Calu3 (cell line): ENCODE measurements at places on chromosomes 7 and 10. TPM values are rescaled to one million over a fixed set of nuclear protein-coding genes. Genes with fewer than 3 reads are reported as not detected.
A peak's percentile ranks its signal among the peaks of the same experiment; 100 is the strongest.

CHST15 gene
- 18.3 and 19.3 TPM in 2 replicates for total RNA-seq

ATOH7 gene
- total RNA-seq = not detected in 2 replicates

PRSS2 gene
- total RNA-seq = 0.64 TPM in 1 of 2 replicates, not detected in the other

GBX1 gene
- total RNA-seq = not detected in 2 replicates

ELOVL3 gene
- total RNA-seq = 0.27 and 0.35 TPM in 2 replicates

PRSS1 gene
- total RNA-seq = 12.4 and 16.8 TPM in 2 replicates

UTF1 gene
- not detected in 2 replicates for total RNA-seq

HOXA9 gene
- 1.7 and 2.5 TPM in 2 replicates for total RNA-seq

IGF2BP3 gene
- 111 and 114 TPM in 2 replicates for total RNA-seq

SFRP4 gene
- not detected in 2 replicates for total RNA-seq

NEUROD6 gene
- total RNA-seq = not detected in 2 replicates

TECTB gene
- total RNA-seq = not detected in 2 replicates

CALML5 gene
- not detected in 2 replicates for total RNA-seq

- no peak for DNase-seq
These were observed 906.7 kb downstream of the GRID1 start for GRCh38 chr10:85459906-85460305.

GRCh38 chr10:64785816-64786215 is 1264.6 kb downstream of the REEP3 start:
- DNase-seq = no peak

- DNase-seq = no peak
These were observed 11.2 kb upstream of the NUPR2 start for GRCh38 chr7:56127241-56127975.

DNA sequence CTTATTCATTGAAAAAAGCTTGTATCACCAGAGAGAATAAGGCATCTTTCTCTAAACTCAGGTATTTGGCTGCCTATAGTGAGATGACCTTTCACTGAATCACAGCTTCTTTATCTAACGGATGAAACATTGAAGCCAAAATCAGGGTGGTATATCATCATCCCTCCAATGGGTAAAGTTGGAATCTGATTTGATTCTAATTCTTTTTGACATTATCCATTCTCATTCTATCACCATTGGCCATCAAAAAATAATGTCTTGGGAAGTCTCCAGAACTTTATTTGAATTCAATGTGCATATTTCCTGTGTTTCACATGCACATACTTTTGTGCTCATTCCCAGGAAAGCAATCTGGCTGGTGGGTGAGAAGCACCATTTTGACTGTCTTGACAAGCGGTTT is 95.2 kb downstream of the PLPP4 start:
- DNase-seq = no peak

- DNase-seq = no peak
These were observed 7.5 kb downstream of the NOS3 start for GRCh38 chr7:150998341-150998740.

- no peak for DNase-seq
These were observed 73.5 kb downstream of the GRB10 start for GRCh38 chr7:50709151-50709550.

DNA sequence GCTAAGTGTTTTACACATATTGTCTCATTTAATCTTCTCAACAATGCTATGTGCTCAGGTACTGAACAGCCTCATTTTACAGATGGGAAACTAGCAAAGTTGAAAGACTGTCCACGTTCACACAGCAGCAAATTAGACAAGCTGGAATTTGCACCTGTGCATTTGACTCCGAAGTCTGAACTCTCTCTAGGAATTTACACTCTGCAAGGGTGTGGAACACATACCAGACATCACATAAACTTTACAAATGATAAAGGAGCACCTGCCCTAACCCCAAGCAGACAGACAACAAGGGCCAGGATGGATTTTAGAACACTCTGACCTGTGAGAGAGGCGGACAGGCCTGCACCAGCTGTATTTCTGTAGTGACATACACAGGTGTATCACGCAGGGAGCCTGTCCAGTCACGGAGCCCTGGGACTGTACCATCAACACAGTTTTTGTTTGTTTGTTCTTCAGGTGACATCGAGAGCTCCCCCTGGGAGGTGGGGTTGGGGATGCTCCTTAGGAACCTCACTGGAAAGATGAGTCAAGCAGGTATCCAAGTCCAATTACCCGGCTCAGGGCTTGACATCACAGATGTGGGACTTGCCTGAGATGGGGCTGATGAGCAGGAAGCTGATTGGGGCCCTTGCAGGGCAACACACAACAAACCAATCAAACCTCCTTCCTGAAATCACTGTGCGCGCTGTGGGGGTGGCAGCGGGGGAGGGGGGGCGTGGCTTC is 31.0 kb downstream of the MKI67 start:
- no peak for DNase-seq

GRCh38 chr10:89296220-89296648 is 5.6 kb upstream of the IFIT2 start:
- no peak for DNase-seq

GRCh38 chr10:113618338-113618737 is 45.5 kb downstream of the NRAP start:
- no peak for DNase-seq

- DNase-seq = peak; percentile 42
These were observed 2.5 kb upstream of the ITIH2 start for GRCh38 chr10:7700577-7701125.

DNA sequence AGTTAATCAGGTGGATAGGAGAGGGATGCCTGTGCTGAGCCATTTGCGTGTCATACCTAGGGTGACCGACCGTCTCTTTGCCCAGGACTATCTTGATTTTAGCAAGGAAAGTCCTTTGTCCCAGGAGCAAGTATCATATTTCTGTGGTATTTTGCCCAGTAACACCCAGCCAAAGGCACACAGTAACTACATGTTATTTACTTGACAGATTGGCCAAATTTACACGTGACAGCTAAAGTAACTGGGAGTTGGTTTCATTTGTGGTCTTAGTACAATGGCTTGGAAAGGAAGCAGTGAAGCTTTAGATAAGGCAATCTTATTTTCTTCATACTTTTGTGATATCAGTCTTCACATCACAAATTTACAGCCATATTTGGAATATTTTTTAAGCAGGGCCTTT is 142.1 kb downstream of the JCAD start:
- DNase-seq = no peak

DNA sequence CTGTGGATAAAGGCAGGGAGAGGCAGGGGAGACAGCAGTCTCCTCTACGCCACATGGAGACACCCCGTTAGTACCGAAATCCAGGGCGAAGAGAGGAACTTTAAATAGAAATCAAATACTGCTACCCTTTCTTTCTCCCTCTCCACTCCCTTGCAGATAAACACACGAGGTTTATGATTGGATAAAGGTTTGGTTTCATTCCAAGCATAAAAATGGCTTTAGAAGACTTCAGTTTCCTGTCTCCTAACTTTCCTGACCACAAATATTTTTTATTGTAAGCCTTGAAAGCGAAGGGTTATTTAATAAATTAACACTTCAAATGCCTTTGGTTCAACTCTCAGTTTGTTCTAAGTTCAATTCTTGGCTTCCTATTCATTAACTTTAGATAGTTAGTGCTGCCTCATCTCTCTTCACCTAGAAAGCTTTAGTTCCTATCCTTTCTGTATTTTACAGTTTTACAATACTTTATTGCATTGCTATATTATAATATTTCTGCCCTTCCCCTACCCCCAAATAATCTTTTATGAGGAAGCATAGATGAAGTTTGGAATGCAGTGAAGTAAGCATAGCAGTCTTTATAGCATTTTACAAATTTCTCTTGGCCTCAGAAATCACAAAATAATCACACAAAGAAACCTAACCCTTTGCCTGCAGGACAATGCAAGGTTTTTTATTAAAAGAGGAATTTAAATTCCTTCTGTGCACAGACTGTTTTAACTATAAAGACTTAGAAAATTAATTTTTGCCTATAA is 31.5 kb upstream of the ARID5B start:
- no peak for DNase-seq

GRCh38 chr7:128770233-128770632 is 5.4 kb downstream of the OPN1SW start:
- no peak for DNase-seq

GRCh38 chr10:77114181-77114821 is 523.3 kb downstream of the KCNMA1 start:
- DNase-seq = no peak

GRCh38 chr7:46945328-46945727 is 636.6 kb downstream of the TNS3 start:
- no peak for DNase-seq
